ENCODE measurements at places on chromosomes 12 and 14. TPM values are rescaled to one million over a fixed set of nuclear protein-coding genes. Genes with fewer than 3 reads are reported as not detected.
A peak's percentile ranks its signal among the peaks of the same experiment; 100 is the strongest.

- DNase-seq = no peak
Observed at GRCh38 chr12:24724814-24725213, 224.1 kb downstream of the BCAT1 start.

DNA sequence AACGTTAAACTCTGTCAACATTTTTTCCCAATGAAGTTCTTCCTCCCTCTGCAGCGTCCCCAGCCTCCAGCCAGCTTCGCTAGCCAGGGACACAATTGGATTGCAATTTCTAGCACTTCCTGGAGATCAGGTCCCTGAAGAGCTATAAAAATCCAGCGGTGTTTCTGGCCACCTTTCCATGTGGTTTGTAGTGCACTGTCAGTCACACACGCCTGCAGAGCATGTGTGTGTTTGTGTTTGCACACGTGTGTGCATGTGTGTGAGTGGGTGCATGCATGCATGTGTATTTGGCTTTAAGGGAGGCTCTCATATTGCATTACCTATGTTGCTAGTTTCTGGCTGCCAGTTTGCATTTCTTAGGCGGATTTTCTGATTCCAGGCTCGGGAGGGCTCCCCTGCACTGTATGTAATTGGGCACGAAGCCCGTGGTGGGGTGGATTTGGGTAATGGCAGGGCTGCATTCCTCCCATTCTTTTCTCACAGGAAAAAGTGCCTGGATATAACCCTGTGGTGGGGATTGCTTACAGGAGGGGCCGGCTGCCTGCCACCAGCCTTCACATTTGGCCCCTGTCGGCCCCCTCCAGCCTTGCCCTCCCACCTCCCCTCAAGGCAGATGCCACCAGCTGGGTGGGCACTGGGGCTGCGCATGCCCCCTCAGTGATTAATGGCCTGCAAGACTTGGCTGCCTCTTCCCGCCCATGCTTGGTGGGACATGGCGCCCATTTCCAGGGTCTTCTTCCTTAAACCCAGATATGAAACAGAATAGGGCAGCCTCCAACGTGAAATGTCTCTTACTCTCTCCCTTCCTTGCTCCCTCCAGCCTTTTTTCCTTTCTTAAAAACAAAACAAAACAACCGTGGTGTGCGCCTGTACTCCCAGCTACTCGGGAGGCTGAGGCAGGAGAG is 74.0 kb downstream of the TSPAN9 start:
- no peak for DNase-seq

- DNase-seq = no peak
Observed at GRCh38 chr12:6790496-6791150, 1.3 kb downstream of the CD4 start.

- DNase-seq = no peak
Observed at GRCh38 chr12:57476162-57476992, 3.3 kb downstream of the ARHGAP9 start.

DNA sequence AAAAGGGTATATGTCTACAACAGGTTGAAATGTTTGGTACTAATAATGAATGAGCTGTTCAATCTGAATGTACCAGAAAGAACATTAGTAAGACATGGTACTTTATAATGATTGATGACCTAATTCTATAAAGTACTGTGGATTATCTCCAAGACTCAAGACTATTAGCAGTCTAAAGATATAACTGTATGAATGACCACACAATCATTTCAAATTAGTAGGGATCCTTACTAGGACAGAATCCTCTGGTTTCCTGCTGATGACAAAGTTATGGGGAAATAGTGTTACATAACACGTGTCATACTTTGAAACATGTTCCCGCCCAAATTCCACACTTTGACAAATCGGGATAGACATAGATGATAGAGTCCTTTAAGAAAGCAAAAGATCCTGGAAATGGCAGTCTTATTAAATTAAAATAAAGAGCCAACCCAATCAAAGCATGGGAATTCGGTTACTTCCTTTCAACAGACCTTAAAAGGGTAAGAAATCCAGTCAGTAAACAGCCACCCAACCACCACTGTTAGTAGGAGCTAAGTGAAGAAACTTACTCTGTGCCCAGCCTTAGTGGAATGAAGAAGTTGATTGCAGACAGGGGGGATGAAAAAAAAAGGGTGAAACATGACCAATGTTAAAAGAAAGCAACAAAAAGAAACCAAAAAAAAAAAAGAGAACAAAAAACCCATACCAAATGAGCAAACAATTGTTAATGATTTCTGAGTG is 2.8 kb downstream of the VPS29 start:
- no peak for DNase-seq

DNA sequence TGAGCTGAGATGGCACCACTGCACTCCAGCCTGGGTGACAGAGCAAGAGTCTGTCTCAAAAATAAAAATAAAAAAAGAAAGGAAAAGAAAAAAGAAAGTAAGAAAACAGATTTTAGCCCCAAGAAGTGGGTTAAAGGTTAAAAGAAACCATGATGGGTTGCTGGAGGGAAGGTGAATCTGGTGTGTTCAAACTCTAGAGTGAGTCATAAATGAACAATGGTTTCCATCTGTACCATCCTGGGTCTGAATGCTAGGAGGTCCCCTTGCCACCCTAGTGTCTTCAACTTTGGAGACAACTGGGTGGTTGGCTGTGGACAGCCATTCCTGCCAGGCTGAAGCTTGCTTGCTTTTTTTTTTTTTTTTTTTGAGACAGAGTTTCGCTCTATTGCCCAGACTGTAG is 1.6 kb upstream of the RPS26 start:
- no peak for DNase-seq

DNA sequence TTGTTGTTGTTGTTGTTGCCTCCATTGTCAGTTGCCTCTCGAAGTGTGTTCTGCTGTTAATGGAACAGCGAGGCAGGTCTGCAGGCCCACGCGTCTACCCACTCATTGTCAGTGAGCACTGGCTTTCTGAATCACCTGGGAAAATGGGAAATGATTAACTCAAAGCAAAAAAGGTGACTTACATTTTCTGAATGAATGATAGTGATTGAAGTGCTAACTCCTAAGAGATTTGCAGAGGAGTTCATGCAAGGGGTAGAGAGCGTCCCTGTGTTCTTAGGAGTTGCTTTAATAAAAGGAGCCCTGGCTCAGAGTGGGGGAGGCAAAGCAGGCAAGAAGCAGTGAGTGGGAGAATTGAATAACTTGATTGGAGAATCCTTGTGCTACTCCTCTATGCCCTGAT is 177.6 kb downstream of the CAND1 start:
- no peak for DNase-seq

DNA sequence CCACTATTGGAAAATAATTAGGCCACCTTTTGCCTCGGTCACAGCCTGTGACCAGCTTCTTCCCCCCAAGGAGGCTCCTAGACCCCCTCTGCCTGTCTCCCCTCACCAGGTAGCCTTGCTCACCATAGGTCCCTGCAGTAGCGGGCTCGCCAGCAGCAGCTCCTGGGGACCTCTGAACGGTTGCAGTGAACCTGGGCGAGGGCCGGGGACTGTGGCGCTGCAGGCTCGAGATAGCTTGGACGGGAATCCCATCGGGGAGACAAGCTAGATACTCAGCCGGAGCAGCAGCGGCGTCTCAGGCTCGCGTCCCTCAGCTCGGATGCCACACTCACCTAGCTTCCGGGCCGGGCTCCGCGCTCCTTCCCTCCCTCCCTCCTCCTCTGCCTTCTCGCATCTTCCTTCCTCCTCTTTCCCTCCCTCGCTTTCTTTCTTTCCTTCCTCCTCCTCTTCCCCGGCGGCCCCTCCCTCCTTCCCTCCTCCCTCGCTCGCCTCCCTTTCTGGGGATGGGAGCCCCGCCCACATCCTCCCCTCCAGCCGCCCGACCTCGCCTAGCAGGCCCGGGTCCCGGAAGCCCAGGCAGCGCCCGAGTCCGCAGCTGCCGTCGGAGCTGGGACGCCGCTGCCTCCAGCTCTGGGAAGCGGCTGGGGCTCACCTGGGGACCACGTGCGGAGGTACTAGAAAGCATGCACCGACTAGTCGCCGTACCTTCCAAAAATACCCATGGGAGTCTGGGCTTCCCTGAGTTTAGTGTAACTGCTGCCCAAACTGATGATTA is at the start of gene BMP4:
BMP4 (minus strand) TSS at position 399 of the 775 bp plus-strand sequence. CDS start 4,603 bp downstream, outside the sequence.
- DNase-seq = peak; percentile 45

Gene TRPV4
- not detected for total RNA-seq

Gene ABHD4
- total RNA-seq = 9.5 TPM

DNA sequence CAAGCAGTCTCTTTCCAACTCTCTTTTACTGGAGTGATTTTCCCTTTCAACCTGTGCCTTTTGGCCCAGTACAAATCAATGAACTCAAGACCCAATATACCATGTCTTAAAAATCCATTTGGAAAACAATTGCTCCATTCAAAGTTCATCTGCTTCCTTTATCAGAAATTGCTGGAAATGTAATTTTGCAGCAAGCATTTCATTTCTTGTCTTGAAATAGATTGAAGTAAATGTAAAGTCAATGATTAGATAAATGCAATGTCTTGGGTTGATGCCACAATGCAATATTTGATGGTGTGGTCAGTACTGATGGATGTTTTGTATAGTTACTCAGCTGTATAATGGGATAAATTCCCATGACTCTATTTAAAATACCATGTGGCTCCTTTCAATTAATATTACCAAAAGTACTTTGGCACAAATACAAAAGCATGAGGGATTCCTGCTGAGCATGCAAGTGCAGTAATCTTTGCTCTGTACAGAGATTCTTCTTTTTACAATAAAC is 707.7 kb upstream of the NOVA1 start:
- DNase-seq = no peak

Gene LTBR
- 67.2 TPM for total RNA-seq

Gene RNASE7
- total RNA-seq = not detected

DNA sequence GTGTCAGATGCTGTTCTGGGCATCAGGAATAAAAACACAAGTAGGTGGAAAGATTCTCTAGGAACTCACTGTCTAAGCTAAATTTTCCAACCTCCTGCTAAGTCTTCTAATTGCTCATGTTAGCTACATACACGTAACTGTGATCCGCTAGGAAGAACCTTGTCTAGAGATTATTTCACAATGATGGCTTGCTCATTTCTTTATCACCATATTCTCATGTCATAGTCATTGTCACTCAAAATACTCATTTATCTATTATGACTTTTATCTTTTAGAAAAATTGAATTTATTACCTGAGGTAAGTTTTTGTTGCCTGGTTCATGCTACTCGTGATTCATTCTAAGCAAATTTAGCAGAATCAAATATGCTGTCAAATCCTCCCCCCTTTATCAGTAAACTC is 1402.4 kb upstream of the FLRT2 start:
- no peak for DNase-seq

- DNase-seq = no peak
Observed at GRCh38 chr12:52277486-52278245, 3.2 kb downstream of the KRT86 start.

DNA sequence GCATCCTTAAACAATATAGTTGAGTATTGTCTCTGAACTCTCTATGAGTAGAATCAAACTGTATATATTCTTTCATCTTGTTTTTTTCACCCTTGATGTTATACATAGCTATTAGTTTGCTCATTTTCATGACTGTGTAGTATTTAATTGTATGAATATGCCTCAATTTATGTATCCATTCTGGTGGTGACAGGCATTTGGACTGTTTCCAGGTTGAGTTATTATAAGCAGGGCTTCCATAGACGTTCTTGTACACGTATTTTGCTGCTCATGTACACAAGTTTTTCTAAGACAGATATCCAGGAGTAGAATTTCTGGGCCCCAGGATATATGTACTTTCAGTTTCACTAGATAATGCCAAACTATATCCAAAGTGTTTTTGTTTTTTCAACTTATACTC is 211.4 kb downstream of the NTF3 start:
- DNase-seq = no peak

Gene AKAP5
- 0.40 TPM for total RNA-seq

Gene FBXW8
- total RNA-seq = 8.1 TPM

GRCh38 chr12:64631197-64631596 is 20.9 kb downstream of the RASSF3 start:
- DNase-seq = no peak

- no peak for DNase-seq
Observed at GRCh38 chr14:70905301-70905700, 2.0 kb upstream of the PCNX1 start.

Gene SLC10A1
- total RNA-seq = not detected

- no peak for DNase-seq
Observed at GRCh38 chr14:104135904-104136471, 2.4 kb upstream of the KIF26A start.

DNA sequence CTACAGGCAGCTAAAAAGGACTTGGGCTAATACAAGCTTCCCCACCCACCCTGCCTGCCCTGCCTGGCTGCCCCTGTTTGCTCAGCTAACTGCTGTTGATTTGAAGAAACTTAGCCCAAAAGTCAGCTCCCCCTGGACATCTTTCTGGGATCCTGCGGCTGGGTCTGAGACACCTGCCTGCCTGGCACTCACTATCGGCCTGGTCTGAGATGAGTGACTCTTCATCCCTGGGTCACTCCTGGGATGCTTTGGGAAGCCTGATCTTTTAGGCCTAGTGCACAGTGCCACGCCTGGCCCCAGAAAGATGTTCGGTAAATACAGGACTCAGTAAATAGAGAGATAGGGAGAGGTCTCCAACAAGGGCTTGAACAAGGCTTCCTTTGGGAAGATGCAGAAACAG is 211.3 kb upstream of the DIO3 start:
- no peak for DNase-seq

Gene RAPGEF3
- total RNA-seq = 0.78 TPM

Gene GLIPR1L1
- not detected for total RNA-seq

DNA sequence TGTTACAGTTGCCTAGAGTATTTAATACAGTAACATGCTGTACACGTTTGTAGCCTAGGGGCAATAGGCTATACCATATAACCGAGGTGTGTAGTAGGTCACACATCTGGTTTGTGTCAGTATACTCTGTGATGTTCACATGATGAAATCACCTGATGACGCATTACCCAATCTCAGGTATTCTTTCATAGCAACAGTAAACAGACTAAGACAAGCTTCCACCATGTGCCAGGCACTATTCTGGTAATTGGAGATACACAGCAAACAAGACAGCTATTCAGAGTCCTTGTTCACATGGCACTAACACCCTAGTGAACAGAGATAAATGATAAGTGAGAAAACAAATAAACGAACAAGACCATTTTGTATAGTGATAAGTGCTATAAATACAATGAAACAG is 3.8 kb upstream of the PDE3A start:
- no peak for DNase-seq

GRCh38 chr12:52728374-52728773 is 25.1 kb upstream of the KRT77 start:
- DNase-seq = no peak

DNA sequence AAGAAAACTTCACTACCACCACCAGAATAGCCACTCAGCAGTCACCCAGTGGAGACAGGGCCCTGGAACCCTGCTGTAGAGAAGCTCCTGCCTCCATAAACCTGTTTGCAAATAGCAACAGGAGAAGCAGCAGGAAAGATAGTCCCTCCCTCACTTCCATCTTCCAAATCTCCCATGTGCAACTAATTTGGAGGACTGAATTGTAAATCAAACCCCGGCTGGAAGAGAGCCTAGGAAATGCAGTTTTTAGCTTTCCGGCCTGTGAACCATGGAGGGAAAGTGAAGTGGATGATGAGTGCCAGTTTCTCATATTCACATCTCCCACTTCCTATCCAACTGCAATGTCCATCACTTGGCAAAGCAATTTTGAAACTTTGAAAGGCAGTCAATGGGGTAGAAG is 167.2 kb upstream of the FRMD6 start:
- DNase-seq = no peak

DNA sequence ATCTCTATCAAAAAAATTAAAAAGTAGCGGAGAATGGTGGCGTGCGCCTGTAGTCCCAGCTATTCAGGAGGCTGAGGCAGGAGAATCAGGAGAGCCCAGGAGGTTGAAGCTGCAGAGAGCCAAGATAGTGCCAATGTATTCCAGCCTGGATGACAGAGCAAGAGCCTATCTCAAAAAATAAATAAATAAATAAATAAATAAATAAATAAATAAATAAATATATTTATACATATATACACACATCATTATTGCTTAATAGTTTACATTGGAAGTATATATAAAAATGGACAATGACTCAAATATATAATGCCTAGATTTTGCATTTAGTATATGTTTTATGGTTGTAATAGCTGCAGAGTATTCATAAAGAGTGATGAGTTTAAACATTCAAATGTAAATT is 53.1 kb downstream of the TOGARAM1 start:
- DNase-seq = no peak

All from K562 (cell line).